Brain microvascular endothelial cell (primary cell): ENCODE measurements at places on chromosomes 3 and 15.
A peak's percentile ranks its signal among the peaks of the same experiment; 100 is the strongest.

- DNase-seq: no peak
Measured at GRCh38 chr3:39185326-39185958, 7.0 kb downstream of the XIRP1 start.

GRCh38 chr3:140719841-140720614, 42.2 kb downstream of the TRIM42 start:
- DNase-seq: no peak

DNA sequence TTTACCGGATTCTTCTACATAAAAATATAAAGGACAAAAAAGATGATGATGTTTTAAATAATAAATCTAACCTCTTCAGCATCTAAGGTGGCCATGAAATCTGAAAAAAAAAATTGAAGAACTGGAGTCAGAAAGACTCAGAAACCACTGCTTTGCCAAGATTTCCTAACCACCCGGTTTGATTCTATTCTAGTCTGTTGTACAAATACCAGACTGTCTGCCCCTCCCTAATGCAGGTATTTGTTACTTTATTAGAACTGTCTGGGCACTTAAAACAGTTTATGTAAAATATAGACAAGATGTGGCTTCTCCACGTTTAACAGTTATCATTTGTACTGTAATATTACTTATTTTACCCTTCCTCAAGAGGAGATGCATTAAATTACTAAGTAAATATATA, 48.8 kb downstream of the UACA start:
- DNase-seq: no peak

- no peak for DNase-seq
Measured at GRCh38 chr3:126964950-126965349, 18.0 kb upstream of the PLXNA1 start.

- no peak for DNase-seq
Measured at GRCh38 chr3:134277066-134277660, 26.5 kb upstream of the RYK start.

DNA sequence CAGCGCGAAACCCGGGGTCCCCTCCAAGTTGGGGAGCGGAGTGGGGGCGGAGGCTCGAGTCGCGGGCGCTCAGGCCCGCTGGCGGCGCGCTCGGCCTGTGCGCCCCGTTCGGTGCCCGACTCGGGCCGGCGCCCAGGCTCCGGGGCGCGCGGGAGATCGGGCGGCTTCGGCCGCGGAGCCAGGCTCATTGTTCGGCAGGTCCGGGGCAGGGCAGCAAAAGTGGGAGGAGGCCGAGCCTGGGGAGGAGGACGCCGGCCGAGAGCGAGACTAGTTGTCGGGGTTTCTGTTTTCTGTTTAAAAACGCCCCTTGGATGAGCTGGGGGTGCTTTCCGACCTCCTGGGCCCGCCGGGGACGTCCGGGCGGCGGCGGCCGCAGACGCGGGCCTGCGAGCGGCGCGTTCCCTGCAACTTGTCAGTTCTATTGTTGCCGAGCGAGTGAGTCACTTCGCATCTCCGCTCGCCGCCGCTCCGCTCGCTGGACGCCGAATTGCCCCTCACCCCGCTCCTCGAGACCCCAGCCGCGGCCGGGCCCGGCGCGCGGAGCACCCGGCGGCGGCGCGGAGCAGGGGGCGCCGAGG, 676 bp downstream of the TCF12 start:
- peak; percentile 51 for DNase-seq

DNA sequence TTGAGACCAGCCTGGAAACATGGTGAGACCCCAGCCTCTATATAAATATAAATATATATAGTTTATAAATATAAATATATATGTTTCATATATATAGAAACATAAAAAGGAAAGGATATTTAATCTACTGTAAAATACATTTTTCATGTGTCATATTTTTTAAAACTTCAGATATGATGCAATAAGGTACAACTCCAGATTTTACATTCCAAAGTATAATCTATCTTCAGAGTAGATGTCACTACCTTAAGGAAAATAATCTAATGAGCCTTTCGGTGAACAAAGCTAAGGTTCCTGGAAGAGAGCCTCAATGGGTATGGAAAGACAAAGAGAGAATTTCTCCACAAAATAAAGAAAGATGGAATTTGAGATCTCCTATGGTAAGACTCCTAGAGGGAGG, 16.9 kb downstream of the EFHB start:
- no peak for DNase-seq

GRCh38 chr3:109161487-109162123, 25.1 kb downstream of the C3orf85 start:
- DNase-seq: no peak

- no peak for DNase-seq
Measured at GRCh38 chr3:124413393-124413792, 316.9 kb upstream of the UMPS start.

DNA sequence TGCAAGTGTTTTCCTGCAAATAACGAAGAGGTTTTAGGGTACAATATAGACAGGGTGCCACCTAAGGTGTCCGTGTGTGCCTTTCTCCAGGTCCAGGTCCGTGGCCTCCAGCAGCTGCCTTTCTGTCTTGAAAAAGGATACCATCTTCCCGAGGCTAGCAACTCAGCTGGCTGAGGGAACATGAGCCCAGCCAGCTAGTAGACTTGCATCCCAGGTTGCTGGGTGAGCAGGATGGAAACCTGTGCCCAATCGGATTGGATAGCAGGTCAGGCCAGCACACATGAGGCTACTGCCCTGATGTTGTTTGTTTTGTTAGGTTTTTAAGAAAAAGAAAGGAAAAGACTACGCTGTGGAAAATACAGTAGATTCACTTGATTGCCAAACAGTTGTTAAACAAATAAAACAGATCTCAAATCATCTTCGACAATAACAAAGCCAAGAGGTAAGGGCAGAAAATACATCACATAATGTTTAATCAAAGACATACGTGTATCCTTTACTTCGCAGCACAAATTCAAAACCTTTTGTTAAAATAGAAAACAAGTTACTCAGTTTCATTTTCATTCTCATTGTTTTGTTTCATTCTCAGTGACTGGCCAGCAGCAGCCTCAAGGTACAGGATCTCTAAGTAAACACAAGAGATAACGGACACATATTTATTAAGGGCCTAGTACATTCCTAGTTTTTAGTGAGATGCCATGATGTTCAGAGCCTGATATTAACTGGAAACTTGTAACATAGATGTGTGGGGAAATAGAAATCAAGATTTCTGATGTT, 661.2 kb upstream of the NR2F2 start:
- no peak for DNase-seq

- no peak for DNase-seq
Measured at GRCh38 chr15:39083213-39083612, 497.7 kb upstream of the THBS1 start.

DNA sequence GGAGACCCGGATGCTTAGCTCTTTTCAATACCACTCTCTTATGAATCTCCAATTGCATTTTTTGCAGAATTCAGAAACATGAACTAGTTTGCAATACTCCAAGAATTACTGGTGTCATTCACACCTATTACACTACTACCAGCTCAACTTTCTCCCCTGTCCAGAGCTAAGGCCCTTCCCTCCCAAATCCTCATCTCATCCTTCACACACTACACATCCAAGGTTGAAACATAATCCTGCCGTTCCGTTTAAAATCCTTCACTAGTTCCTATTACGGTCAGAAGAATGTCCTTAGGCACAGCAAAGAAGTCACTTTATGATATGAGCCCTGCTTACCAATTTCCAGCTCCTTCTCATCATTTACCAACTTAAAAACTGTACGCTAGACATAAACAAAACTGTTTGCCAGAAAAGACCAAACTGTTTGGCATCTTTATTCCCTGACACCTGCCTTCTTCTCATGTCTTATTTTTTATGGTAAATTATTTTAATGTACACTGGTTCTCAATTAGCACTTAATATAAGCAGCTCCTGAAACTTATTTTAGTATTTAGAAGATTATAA, 22.6 kb downstream of the TBL1XR1 start:
- DNase-seq: no peak

DNA sequence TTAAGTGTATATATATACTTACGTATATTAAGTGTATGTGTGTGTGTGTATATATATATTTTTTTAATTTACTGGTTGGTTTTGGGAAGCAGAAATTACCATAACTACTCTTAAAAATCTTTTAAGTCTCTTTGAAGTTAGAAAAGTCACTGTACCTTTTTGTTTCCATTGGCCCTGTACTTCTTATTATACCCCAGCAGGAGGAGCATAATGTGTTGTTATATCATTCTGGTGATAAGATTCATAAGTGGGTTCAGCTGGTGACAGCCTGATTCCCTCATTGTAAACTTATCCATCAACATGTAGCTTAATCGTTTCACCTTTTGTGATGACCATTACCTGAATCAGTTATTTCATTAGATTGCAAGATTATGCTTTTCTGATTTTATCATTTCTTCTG, 30.8 kb downstream of the MLH1 start:
- no peak for DNase-seq

- no peak for DNase-seq
Measured at GRCh38 chr15:40136470-40137302, 24.2 kb upstream of the BUB1B start.

GRCh38 chr3:122677216-122677615, 3.4 kb upstream of the PARP14 start:
- no peak for DNase-seq

GRCh38 chr15:70873232-70874054, 18.8 kb downstream of the THAP10 start:
- no peak for DNase-seq
